ENCODE measurements at places on chromosomes 5 and 9.
A peak's percentile ranks its signal among the peaks of the same experiment; 100 is the strongest.

GRCh38 chr5:157212307-157212706 is 31.7 kb downstream of the ITK start:
- DNase-seq: no peak

DNA sequence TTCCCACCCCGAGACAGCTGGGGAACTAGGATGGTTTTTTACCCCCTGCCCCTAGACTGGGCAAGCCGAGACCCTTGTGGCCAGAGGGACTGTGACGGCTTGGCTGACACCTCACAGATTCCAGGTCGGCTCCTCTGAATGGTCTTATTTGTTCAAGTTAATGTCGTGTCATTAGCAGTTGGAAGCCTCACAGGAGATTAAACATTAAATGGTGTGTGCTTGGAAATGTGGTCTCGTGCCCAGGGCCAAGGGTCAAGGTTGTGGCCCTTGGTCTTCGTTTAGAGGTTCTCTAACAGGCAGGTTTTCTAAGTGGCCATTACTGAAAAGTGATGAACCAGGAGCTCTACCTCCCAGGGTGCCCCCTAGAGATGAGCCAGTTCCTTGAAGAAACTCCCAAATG is 61.2 kb upstream of the RXRA start:
- DNase-seq: no peak

DNA sequence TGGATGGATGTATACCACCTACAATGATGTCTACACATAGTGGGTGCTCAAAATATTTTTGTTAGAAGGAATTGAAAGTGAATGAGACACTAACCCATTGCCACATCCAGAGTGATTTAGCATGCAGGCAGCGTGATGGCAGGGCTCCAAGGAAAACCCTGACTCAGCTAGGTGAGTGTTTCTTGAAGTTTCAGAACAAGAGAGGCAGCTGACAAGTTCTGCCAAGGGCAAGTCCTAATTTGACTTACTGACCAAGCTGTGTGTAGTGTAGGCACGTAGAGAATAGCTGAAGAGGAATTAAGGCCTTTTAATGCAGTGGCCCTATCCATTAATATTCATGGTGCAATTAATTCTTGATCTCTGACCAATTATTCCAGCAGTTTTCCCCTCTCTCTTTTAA is 107.8 kb upstream of the ATP10B start:
- no peak for DNase-seq

DNA sequence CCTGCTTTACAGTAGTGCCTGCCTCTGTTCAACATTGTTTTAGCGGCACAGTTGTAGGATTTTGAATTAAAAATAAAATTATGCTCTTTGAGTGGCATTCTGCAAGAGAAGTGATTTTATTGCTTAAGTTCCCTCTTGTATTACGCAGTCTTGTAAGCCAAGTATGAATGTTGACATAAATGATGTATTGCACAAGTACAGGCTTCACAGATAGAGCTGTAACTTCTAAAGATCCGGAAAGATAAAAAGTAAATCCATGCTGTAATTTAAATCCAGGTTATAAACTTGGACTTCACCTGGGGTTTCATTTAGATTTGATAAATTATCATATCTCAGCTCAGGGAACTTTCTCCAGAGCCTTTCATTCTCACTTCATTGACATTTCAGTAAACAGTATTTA is 1114.7 kb downstream of the PTPRD start:
- no peak for DNase-seq

DNA sequence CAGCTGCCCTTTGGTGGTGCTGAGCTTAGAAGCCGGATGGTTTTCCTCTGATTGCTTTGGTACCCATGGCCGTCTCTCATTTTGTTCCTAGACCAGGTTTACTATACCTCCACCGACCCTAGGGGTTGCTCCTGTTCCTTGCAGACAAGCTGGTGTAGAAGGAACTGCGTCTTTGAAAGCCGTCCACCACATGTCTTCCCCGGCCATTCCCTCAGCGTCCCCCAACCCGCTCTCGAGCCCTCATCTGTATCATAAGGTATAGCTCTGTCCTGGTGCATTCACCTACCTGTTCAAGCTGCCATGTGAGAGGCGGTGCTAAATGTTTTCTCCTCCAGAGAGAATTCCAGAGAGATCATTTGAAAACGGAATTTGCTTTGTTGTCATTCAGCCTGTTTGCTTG is 39.5 kb downstream of the TENT4A start:
- no peak for DNase-seq

DNA sequence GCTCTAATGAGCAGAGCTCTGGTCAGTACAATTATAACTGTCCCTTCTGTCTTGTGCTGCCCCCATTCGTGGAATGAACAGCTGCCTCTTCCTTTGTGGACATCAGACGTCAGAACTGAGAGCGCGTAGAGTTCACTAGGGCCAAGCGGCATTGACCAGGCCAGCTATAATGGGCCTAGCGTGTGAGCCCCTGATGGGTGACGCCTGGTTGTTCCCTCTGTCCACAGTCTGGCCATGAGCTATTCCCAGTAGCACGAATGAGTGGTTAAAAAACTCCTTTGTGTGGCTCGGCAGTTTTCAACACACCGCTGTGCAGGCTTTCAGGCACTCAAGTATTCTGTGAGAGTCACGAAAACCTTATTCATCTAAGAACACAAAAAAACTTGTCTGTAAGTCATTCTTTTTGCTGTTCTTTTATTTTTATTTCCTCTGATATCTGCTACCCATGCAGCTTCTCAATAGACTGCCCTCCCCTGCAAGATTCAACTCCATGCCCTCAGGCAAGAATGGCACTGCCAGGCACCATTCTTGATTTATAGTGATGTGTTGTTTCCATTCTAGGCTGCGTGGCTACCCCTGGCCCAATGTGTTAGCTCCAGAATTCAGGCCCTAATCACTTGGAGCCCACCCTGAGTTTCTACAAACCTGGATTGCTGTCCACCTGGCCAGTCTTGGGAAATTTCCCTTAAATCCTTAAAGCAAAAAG is 52.5 kb downstream of the ANKDD1B start:
- no peak for DNase-seq

- DNase-seq: no peak
These were observed 85.9 kb downstream of the NTRK2 start for GRCh38 chr9:84755380-84755779.

DNA sequence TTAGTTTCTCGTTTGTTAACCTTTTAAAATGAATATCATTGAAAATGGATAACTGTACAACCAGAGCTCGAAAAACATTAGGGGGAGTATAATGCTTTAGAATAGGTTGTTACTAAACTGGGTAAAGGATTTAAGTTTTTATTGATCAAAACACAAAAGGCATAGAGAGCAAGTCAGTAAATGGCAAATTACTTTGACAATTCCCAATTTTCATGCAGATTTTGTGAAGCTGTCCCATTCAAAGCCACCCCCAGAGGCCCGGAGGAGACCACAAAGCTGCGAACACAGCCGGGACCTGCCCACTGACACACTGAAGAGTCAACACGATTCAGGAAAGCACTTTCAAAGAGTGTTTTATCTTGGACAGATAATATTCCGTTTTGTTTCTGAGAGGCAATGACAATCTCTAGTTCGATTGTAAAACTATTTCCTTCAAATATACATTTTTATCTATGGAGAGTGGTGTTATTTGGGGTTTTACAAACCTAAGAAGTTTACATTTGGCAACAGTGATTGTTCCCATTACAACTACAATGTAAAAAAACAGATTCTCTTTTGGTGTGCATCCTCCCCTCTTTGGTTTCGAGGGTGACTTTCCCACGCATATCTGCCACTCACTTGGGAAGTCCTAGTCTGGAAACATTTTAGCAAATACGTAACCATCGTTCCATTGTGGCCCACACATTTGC is 182.6 kb upstream of the TBCA start:
- no peak for DNase-seq

GRCh38 chr9:5920860-5921328 is 30.2 kb downstream of the MLANA start:
- no peak for DNase-seq

GRCh38 chr9:33165263-33166151 is 1.6 kb downstream of the B4GALT1 start:
- DNase-seq: no peak

- no peak for DNase-seq
These were observed 432.3 kb upstream of the EDIL3 start for GRCh38 chr5:84816746-84817547.

DNA sequence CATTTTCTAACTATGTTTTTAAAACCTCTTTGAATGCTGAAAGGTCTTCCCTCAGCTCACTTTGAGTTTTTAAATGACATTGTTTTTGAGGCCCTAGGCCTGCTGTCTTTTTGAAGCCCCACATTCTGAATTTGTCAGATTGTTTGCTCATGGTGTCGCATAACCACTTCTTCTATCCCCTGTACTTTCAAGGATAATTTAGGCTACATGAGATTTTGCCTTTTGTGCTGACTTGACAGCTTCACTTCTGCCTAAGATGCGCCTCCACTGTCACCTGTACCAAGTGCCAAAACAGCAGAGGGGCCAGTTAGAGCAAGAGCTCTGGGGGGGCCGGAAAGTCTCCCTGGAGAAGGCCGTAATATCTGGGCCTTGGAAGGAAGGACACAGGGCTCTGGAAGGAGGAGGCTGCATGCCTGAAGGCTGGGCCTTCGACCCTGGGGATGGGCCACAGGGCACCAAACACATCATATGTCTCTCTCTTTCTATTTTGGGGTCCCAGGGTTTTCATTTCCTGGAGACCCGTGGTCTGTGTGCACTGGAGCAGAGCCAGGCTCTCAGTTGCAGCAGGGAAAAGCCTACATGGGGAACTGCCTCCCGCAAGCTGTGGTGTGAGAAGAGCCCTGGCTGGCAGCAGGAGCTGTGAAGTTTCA is 49.1 kb downstream of the NDST1 start:
- no peak for DNase-seq

- no peak for DNase-seq
These were observed 46.2 kb upstream of the FBXW11 start for GRCh38 chr5:172052450-172053236.

GRCh38 chr5:113187906-113188305 is 211.3 kb downstream of the DCP2 start:
- peak; percentile 3 for DNase-seq

GRCh38 chr5:98231089-98231488 is 542.4 kb upstream of the RGMB start:
- no peak for DNase-seq

GRCh38 chr9:90967145-90967538 is 165.5 kb downstream of the SYK start:
- DNase-seq: no peak

DNA sequence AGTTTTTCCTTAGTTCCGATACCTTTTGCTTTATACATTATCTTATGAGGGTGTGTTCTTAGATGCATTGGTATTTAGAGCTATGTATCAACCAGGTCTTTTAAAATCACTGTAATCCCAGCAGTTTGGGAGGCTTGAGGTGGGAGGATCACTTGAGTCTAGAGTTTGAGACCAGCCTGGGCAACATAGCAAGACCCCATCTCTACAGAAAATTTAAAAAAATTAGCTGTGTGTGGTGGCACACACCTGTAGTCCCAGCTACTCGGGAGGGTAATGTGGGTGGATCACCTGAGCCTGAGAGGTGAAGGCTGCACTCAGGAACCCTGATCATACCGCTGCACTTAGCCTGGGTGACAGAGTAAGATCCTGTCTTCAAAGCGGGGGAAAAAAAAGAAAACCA is 15.1 kb downstream of the SPIN1 start:
- DNase-seq: no peak

DNA sequence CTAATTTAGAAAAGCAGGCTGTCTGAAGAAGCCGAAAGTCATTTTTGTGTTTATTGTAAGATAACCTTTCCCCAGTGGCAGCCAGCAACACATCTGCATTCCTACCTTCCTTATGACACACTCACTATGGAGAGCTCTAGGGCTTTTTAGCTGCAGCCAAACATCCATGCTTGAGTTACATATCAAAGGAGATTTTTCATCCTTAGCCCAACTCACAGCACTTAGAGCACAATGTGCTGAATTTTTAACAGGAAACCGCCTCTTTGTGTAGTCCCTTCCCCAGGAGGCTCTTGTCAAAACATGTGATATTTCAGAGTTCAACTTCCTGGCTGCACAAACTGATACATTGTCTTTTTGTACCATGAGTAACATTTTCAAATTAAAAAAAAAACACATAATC is 379.2 kb downstream of the CTNND2 start:
- no peak for DNase-seq

- no peak for DNase-seq
These were observed at the start of gene NPR2 for GRCh38 chr9:35791297-35791921. TSS of gene NPR2 (plus strand) at chr9:35791591. CDS start at chr9:35792409, 818 bp downstream.

GRCh38 chr9:101462558-101462957 is 27.0 kb upstream of the ALDOB start:
- DNase-seq: no peak

GRCh38 chr9:1414711-1415131 is 364.6 kb downstream of the DMRT2 start:
- no peak for DNase-seq

- DNase-seq: no peak
These were observed 1162.9 kb upstream of the WWC1 start for GRCh38 chr5:167128581-167128980.

GRCh38 chr9:33924978-33925797 is 108.2 kb downstream of the UBE2R2 start:
- no peak for DNase-seq

DNA sequence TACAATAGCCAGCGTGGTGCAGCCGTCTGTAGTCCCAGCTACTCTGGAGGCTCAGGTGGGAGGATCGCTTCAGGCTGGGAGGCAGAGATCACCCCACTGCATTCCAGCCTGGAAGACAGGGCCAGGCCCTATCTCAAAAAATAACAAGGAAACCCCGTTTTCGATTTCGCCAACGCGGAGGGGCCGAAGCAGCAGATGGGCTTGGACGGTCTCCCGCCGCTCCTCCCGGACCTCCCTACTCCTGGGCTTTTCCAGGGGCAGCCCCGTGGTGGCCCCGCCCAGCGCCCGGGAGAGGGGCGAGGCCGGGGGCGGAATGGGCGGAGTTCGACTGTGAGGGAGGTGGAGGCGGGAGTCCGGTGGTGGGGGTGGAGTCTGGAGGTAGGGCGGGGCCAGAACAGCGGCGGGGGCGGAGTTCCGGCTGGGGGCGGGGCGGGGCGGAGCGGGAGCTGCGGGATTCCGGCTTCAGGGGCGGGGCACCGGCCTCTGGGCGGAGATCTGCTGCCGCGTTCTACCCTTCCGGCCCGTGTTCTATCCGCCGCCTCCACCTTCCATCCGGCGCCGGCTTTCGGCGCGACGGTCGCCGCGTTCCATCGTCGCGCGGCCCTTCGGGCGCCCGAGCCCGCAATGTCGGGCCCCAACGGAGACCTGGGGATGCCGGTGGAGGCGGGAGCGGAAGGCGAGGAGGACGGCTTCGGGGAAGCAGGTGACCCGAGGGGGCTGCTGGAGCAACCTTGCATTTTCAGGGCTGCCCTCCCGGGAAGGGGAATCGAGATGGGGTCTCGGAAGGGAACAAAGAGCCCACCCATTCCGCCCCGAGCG is at the start of gene BBLN:
TSS of gene BBLN (plus strand) at position 482 of the 819 bp plus-strand sequence. CDS start at position 625, 143 bp downstream.
- DNase-seq: peak; percentile 78

- DNase-seq: no peak
These were observed 126.1 kb upstream of the HAND1 start for GRCh38 chr5:154603953-154604679.

GRCh38 chr9:130235558-130236435 is 29.8 kb upstream of the HMCN2 start:
- peak; percentile 65 for DNase-seq

GRCh38 chr9:32490601-32491000 is 35.4 kb downstream of the RIGI start:
- no peak for DNase-seq
